NCI-H1694 treated with DMSO at 0.1 percent for 48 hours (cell line): ENCODE measurements at places on chromosomes 1 and 21.
A peak's percentile ranks its signal among the peaks of the same experiment; 100 is the strongest.

DNA sequence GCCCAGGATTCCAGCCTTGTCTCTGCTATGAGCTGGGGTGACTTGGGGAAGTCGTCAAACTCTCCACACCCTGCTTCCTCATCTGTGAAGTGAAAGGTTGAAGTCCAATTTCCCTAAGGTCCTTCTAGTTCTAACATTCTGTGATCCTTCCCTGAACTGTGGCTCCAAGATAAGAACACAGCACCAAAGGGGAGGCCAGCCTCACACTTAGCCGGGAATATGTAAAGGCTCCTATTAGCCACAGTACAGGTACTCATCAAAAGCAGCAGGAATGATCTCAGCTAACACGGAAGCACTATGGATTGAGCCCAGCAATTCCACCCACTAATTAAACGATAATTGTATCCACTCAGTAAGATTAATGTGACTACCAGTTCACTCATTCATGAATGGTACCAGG lies 4.0 kb downstream of the SLC30A10 start:
- no peak for DNase-seq

DNA sequence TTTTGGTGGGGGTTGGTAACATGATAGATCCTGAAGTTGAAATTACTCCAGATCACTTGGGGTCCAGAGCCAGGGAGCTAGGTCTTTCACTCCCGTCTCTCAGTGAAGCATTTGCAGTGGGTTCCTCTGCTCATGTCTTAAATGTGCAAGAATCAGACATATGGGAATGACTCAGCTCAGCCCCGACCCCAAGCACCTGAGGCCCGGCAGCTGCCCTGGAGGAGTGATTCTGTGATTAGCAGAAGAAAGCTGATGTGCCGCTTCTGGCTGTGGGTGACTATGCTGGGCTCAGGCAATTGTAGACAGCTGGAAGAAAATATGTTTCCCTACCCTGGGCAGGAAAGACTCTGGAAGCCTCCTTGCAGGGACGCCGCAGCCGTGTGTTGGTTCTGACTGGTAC lies 601.7 kb downstream of the NPHP4 start:
- DNase-seq = no peak

DNA sequence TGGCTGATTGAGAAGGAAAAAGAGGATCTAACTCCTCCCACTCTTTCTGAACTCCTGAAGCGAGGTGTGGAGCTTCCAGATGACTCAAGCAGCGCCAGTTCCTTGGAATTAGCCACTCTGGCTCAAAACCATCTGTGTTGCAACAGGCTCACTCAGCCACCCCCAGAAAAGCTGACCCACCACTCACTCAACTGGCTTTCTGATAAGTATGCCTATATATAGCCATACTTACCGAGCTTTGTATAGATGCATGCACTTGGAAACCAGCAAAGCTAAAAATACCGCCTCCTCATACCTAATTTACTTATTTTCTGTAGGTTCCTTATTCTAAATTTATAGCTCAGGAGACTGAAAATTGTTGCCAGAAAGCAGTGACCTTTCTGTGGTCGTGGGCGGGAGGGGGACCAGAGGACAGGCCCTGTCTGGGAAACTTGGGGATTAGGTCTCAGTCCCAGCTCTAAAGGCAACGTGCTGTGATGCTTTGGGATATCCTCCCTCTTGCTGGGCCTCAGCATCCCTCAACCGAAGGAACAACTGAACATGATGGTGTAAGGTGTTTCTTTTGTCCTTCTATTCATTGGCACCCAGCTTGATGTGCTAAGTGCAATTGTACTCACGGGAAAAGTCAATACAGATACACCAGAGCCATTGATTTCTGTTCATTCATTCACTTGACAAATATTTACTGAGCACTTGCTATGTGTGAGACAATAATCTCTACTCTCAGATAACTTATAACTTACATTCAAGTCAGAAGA lies 65.7 kb downstream of the NENF start:
- DNase-seq = no peak

DNA sequence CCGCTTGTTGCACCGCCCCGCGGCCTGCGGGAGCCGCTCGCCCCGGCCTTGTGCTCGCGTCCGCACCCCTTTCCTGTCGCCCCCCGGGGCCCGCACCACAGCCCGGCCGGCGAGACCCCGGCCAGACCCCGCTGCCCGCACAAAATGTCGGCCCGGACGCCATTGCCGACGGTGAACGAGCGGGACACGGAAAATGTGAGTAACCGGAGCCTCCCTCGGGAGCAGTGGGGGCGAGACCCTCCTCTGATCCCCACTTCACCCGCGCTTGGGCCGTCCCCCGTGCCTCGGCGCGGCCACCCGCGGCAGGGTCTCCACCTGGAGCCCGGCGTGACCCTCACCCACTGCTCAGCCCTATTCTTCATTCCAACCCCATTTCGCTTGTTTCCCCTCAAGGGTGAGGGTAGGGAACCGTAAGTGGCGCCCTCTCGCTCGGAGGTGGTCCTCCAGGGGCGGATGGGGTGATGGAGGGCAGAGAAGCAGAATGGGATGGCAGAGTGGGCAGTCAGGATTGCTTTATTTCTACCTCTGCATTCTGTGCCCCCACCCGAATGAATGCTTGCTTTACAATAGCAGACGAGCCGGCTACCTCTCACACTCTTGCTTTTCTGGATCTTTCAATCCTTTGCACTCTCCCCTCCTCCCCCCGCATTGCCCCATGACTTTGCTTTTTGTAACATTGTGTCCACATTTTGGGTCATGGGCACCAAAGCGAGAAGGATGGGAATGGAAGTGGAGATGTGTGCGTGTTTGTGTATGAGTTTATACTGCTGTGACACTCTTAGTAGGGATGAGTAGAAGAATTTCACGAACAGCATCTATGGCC lies 954 bp downstream of the MARK1 start:
- DNase-seq = peak; percentile 17

GRCh38 chr1:185325413-185325812 lies 8.4 kb upstream of the IVNS1ABP start:
- DNase-seq = no peak

GRCh38 chr1:77245830-77246229 lies 26.6 kb upstream of the PIGK start:
- DNase-seq = no peak

GRCh38 chr1:109823543-109824348 lies 60.0 kb upstream of the EPS8L3 start:
- no peak for DNase-seq

DNA sequence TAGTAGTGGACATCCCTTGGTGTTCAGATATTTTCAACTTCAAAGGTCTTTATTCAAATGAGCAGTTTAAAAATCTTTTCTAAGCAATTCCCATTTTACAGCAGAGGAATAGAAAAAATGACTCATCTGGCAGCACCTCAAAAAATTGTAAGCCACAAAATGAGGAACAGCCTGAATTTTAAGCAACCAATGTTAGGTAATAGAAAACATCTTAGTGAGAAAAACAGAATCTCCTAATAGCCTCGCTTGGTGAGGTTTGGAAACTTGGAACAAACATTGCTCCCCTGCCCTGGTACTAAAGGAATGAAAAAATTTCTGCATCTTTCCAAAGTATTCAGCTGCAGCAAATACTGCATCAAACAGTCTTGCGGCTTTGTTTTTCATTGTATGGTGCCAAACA lies 264.4 kb downstream of the NTNG1 start:
- DNase-seq = no peak

- DNase-seq = no peak
Observed at GRCh38 chr1:7702365-7702764, 68.7 kb upstream of the VAMP3 start.

DNA sequence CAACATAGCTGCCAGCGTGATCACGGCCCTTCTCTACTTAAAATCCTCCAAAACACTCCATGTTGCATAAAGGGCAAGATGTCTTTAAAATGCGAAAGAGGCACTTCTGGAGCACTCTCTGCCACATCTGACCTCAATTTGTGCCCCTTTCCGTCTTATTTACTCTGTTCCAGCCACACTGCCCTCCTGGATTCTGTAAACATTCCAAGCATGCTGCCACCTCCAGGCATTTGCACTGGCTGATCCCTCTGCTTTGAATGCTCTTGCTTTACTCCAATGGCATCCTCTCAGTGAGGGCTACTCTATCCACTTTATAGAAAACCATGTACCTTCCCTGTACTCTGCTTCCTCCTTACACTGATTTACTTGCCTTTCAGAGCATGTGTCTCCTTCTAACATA lies 5.3 kb upstream of the RGS7 start:
- no peak for DNase-seq

GRCh38 chr1:95451054-95451453 lies 217.0 kb downstream of the RWDD3 start:
- no peak for DNase-seq

- no peak for DNase-seq
Observed at GRCh38 chr1:39632323-39632681, 7.1 kb downstream of the HEYL start.

- no peak for DNase-seq
Observed at GRCh38 chr21:35923971-35924370, 136.4 kb downstream of the SETD4 start.

DNA sequence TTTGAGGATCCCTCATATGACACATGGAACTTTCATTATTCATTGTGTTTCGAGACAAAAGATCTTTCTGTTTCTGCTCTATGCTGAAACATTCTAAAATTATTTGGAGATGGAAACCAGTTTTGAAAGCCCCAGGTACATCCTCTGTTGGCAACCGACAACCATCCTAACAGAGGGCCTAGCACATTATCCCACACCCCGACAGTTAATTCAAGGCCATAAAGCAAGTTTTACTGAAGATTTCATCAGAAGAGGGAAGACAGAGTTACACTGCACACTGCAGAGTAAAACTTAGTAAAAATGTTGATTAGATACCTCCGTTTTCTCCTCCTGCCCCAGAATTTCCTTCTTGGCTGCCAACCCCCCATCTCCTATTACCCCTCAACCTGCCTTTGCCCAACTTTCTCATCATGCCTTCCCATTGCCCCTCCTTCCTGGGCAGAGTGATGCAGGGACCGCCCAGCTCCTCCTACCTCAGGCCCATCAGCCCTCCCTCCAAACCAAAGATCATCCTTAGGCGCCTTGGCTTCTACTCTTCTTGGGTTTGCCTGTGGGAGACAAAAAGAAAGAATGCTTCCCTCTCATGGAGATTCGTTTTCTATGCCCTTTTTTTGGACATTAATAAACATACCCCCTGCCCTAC lies 52.9 kb upstream of the CITED4 start:
- DNase-seq = no peak

- peak; percentile 49 for DNase-seq
Observed at GRCh38 chr1:25520446-25521061, 22.9 kb upstream of the LDLRAP1 start.

DNA sequence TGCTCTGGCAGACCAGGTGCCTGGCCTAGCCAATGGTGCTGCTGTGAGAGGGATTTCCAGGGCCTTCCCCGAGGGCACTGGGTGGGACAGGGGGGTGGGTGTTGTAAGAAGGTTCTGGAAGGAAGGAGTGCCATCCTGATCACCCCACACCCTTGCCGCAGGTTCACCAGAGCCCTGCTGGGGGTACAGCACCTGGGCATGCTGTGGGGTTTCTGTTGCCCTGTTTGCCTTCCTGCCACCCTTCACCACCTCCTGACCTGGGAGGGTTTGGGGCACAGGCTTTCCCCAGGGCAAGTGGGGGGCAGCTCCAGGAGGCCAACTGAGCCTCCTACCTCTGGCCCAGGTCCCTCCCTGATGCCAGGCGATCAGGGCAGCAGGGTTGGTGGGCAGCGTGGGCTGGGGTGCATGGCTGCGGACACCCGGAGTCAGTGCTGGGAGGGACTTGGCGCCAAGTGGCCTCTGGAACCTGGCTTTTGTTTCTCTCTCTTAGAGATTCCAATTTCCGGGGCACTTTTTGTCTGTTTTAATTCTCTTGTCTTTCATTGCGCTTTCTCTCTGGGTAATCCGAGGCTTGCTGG lies 318.8 kb downstream of the PTPRU start:
- DNase-seq = no peak

DNA sequence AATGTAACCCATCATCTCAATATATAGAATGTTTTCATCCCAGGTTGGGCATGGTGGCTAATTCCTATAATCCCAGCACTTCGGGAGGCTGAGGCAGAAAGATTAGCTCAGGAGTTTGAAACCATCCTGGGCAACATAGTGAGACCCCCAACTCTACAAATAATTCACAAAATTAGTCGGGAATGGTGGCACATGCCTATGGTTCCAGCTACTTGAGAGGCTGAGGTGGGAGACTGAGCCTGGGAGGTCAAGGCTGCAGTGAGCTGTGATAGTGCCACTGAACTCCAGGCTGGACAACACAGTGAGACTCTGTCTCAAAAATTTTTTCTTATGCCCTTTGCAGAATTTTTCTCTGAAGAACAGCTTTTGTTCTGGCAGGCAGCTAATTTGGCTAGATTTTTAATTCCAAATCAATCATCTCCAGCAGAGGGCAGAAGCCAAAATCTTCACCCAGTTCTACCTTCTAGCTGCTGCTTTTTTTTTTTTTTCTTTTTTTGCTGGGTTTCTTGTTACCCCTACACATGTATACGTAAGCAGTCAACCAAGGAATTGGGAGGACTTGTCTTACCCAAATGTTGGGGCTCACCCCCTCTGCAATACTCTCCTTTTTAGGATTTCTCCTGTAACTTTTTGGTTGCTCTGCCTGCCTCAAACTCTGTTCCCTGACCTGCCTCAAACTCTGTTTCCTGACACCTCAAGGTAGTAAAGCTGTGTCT lies 2.7 kb upstream of the RAD54L start:
- peak; percentile 64 for DNase-seq

DNA sequence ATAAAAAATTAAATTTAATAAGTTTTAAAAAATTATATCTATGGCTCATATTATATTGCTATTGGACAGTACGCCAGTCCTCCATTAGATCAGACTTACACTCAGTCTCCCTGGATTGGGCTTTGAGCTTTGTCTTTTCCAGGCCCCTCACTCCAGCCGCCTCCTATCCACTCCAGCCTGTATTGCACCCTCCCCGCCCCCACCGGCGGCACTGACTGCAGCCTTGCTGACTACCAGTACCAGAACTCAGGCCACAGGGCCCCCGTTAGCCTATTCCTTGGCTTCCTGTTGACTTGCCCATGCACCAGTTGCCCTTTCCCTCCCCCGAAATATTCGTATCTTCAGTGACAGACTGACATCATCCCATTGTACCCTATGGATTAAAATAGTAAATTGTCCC lies 127.9 kb downstream of the CSMD2 start:
- DNase-seq = no peak

- peak; percentile 20 for DNase-seq
Observed at GRCh38 chr1:233238884-233239431, 56.6 kb downstream of the PCNX2 start.

- DNase-seq = peak; percentile 94
Observed at GRCh38 chr1:183244466-183244865, 58.4 kb downstream of the LAMC2 start.

- no peak for DNase-seq
Observed at GRCh38 chr1:205840146-205840923, 9.6 kb downstream of the PM20D1 start.

- no peak for DNase-seq
Observed at GRCh38 chr1:213968146-213968825, 19.5 kb upstream of the PROX1 start.
